ENCODE measurements at places on chromosomes 11 and 22.

DNA sequence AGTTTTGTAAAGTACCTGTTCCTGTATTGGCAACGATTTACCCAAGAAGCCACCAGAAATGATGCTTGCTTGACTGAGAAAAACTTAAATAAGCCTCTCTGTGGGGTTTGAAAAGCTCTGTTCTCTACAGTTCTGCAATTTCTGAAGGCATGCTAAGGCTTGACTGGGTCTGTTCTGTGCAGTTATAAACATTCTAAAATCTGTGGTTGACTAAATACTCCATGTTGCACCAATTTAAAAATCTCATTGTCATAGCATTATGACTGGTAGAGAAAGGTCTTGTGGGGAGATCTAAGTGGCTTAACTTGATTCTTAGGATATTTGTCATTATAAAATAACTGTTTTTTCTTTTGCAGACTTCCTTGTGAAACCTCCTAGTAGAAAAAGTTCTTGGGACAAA lies 73.7 kb downstream of the MTMR3 start:
- no peak for DNase-seq

GRCh38 chr11:104060820-104061219 lies 24.4 kb downstream of the DDI1 start:
- DNase-seq: no peak

- no peak for DNase-seq
Measured at GRCh38 chr22:47380692-47381091, 618.2 kb downstream of the TBC1D22A start.

DNA sequence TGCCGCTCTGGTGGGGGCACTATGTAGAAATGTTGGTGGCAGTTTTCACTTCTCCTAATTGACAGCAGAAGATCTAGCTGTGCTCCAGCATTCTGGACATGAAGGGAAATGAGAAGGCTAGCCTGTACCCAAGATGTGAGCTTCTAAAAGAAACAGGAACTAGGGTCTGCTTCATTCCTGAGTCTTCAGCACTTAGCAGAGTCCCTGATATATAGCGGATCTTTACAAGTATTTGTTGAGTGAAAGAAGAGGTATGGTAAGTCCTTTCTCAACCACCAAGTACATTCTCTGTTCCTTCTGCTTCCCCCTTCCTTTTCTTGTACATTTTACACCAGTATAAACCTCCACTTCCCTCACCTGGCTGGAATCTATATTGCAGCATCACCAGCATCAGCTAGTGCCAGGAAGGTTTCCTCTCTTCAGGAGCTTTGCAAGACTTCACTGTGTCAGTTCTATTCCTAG lies 408.3 kb upstream of the CADM1 start:
- DNase-seq: no peak

DNA sequence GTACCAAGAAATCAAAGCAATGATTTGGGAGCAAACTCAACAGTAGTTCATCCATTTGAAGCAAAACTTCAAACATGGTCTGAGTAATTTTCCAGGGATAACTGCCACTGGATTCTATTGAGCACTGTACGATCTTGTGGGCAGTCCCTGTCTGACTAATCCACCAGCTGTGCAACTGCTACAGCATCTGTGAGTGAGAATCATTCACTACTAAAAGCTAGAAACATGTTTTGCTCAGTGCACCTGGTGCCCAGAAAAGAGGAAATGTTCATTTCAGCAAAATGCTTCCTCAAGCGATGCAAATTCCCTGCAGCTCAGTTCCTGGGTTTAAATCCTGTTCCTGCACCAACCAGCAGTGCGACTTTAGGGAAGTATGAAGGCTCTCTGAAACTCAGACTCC lies 1077.9 kb downstream of the DLG2 start:
- DNase-seq: no peak

DNA sequence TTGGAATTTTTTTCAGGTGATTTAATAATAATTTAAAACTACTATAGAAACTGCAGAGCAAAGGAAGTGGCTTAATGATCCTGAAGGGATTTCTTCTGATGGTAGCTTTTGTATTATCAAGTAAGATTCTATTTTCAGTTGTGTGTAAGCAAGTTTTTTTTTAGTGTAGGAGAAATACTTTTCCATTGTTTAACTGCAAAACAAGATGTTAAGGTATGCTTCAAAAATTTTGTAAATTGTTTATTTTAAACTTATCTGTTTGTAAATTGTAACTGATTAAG lies 3.4 kb downstream of the MALAT1 start:
- no peak for DNase-seq

DNA sequence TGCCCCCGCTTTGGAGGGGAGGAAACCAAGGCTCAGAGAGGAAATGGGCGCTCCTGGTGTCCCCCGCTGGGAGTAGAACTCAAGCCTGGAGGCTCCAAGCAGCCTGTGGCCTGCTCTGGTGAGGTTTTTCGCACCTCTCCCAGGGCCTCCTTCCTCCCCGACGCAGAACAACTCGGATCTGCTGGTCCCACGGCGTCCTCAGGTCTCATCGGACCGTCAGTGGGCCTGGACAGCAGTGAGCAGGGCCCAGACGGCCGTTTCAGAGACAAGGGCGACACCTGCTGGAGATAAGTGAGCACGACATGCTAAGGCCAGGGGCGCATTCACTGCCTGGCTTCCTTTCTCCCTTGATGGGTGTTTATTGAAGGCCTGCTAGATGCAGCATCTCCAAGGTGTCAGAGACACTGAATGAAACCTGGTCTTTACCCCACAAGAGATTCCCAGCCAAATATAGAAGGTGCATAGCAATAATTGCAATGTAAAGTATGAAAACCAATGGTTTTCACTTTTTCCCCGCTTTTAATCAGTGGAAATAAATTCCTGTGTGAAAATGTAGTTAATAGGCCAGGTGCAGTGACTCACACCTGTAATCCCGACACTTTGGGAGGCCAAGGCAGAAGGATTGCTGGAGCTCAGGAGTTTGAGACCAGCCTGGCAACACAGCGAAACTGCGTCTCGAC lies 26.9 kb upstream of the CD82 start:
- peak; percentile 33 for DNase-seq

- no peak for DNase-seq
Measured at GRCh38 chr11:119262668-119263351, 54.1 kb downstream of the MCAM start.

DNA sequence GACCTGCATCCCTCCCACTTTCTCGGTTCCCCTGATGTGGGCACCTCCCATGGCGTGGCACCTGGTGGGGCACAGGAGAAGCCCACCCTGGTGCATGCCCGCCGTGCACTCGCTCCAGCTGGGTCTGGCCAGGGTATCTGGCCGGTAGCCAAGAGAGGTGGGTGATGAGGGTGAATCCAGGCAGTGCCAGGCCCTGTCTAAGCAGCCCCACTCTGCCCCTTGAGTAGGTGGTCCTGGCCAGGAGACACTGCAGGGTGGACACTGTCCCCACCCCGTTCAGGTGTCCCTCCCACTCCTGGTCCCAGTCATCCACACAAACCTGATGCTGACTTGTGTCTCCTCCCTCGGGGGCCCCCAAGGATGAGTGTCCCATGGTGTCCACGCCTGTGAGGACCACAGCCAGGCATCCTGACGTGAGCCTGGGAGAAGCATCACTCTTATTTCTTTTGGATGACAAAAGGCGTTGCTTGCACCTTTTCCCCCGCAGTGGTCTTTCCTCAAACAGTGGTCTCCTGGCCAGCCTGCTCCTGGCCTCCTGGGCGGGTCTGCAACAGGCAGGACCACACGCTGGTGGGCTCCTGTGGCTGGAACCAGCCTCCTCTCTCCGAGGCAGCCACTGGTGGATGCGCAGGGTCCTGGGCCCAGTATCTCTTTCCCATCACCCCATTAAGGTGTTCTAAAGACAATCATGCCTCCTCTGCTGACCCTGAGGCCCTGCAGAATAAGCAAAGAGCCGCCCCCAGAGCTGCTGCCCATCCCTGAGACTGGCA lies 922.3 kb downstream of the BRD1 start:
- no peak for DNase-seq

DNA sequence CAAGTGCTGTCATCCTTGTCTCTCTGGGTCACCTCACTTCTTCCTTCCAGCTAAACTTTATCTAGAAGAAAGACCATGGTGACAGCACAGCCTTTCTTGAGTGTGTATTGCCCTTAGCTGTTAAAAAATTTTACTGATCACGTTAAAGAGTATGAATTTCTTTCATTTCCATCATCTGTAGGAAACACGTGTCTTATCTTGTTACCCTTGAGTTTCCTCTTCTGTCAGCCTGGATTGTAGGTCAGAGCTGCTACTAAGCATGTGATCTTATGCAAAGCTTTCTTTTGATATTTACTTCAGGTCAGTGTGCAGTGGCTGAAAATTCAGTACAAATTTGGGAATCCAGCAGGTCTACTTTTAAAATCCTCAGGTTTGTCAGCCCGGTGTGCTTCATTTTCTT lies 512.2 kb upstream of the ARHGAP42 start:
- no peak for DNase-seq

GRCh38 chr22:17384612-17385330 lies 15.5 kb downstream of the CECR2 start:
- no peak for DNase-seq

DNA sequence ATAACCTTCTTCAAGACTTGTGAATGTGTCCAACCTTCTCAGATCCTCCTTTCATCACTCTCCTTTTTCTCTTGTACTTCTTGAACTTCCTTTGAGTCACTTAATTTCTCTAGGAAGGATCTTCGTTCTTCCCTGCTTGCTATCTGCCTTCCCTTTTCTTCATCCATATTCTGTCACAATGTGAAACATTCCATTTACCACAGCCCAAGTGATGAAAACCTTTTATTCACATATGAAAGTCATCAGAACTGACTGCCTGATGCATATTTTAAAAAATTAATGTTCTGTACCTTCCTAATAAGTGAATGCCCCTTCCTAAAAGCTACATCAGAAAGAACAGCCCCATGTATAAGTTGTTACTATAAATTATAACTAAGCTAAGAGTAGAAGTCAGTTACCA lies 520.4 kb upstream of the LUZP2 start:
- no peak for DNase-seq

GRCh38 chr22:28647216-28647615 lies 32.4 kb downstream of the TTC28 start:
- DNase-seq: no peak

DNA sequence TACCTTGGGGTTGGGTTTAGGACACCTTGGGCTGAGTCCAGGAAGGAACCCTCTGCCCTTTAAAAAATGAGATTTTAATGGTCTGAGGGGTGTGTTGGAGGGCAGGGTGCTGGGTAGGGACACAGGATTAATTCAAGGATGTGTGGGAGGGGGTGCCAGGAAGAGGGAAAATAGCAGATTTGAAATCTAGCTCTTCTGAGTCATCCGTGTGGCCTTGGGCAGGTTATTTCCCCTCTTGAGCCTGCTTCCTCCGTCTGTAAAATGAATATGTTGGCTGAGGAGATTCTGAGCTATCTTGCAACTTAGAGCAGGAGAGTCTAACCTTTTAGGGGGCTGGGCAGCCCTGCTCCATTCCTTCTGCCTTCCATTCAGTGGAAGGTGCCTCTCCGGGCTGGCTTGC lies 3.0 kb downstream of the TSPAN18 start:
- no peak for DNase-seq

DNA sequence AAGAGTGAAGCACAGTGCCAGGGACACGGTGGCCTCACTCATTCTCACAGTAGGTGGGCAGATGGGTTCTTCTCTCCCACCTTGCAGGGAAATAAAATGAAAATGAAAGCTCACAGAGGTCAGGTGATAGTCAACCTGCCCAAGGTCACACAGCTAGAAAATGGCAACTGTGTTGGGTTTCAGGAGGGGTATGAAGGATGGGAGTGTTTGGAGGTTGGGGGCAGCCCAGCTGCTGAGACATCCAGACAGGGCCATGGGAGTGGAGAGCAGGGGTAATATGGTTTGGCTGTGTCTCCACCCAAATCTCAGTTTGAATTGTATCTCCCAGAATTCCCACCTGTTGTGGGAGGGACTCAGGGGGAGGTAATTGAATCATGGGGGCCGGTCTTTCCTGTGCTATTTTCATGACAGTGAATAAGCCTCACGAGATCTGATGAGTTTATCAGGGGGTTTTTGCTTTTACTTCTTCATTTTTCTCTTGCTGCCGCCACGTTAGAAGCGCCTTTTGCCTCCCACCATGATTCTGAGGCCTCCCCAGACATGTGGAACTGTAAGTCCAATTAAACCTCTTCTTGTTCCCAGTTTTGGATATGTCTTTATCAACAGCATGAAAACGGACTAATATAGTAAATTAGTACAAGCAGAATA lies 247.0 kb downstream of the TENM4 start:
- DNase-seq: no peak

- DNase-seq: no peak
Measured at GRCh38 chr11:17775507-17776211, 41.1 kb downstream of the KCNC1 start.

- no peak for DNase-seq
Measured at GRCh38 chr11:12743834-12744449, 69.7 kb downstream of the TEAD1 start.
